Stimulated activated CD8-positive, alpha-beta memory T cell treated with anti-CD3 and anti-CD28 coated beads, Interleukin-4, amount 100 ng/mL, for 48 hours (primary cell): ENCODE measurements at places on chromosomes 6 and 20.

DNA sequence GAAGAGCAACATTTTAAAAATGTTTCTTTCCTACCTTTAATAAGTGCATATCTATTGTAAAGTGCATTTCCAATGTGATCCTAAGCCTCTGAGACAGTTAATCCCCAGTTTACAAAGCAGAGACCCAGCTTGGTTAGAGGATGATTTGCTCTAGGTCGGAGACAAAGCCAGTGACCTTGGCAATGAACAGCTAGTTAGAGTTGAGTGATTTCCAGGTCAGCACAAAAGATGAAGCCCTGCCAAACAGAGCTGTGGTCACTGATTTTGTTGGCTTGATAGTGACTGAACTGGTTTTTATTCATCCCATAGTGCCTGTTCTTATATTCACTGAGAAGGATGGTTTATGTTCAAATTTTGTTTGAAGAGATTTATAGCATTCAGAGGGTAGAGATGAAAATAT lies 56.6 kb upstream of the CD83 start:
- no peak for DNase-seq

DNA sequence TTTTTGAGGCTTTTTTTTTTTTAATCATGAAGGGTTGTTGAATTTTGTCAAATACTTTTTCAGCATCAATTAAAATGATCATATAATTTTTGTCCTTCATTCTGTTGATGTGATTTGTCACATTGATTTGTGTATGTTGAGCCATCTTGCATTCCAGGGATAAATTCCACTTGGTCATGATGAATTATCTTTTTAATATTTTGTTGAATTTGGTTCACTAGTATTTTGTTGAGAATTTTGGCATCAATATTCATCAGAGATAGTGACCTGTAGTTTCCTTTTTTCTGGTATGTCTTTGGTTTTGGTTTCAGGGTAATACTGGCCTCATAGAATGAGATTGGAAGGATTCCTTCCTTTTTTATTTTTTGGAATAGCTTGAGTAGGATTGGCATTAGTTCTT lies 221.9 kb upstream of the ZNF217 start:
- no peak for DNase-seq

- DNase-seq, result no peak
These were observed 49.0 kb downstream of the STK35 start for GRCh38 chr20:2150660-2151059.

DNA sequence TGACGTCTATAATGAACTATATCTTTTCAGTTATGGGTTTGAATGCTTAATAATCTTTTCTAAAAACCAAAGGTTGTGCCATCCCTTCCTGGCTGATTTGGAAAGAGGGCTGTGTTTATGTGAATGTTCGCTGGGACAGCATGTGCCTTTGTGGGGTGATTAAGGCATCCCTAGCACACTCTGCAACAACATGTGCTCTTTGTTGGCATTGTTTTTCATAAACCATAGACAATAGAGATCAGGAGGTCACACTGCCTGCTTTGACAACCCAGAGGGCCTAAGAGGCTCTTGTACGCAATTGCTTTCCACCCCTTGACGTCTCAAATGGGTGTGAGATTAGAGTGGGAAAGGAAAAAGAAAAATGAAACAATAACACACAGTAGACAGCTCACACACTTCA lies 116.0 kb downstream of the LRRC1 start:
- DNase-seq, result no peak

DNA sequence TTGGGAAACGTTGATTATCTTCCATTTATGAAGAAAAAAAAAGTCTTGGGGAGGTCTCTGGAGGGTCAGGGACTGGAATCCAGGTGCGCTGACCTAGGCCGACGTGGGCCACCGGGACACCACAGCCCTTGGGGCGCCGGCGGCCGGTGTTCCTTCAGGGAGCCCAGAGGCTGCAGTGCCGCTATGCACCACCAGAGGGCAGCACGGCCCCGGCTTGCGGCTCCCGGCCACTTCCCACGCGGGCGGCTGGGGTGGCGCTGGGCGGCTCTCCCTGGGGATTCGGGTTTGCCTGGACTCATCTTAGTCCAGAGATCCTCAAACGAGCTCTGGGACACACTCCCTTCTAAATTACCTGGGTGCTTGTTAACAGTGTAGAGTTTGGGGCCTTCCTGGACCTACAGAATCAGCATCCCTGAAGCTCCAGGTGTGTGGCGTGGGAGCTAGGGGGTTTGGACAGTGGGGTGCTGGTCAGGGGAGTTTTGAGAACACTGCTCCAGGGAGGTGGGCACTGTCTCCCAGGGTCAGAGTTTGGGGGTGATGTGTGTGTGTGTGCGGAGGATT lies 23.0 kb upstream of the GTSF1L start:
- peak; percentile 98 for DNase-seq

DNA sequence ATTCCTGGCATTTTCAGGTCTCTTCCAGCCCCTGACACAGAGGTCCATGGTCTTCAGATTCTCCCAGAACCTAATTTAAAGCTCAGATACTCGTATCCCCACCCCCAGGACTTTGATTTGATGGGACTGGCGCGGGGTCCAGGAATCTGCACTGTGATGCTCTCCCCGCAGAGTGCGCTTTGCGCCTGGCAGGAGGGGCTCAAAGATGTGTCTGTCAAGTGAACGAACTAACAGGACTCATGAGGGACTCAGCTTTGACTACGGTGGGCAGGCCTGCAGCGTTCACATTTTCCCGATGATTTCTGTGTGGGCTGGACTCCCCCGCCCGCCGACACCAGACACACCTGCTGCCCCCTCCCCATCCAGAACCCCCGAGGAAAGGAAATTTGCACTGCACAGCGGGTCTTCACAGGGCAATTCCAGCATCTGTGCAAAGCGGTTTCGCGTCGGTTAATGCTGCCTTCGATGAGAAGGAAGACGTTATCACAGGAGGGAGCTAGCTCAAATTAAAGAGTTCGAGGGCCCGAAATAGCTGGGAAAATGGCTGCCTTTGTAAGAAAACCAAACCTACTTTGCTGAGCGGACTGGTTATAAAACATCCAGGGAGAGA lies 90.2 kb downstream of the ZDHHC14 start:
- no peak for DNase-seq

GRCh38 chr6:79584332-79584731 lies 46.8 kb upstream of the SH3BGRL2 start:
- no peak for DNase-seq

- no peak for DNase-seq
These were observed 541.8 kb upstream of the NRSN1 start for GRCh38 chr6:23584134-23584763.

DNA sequence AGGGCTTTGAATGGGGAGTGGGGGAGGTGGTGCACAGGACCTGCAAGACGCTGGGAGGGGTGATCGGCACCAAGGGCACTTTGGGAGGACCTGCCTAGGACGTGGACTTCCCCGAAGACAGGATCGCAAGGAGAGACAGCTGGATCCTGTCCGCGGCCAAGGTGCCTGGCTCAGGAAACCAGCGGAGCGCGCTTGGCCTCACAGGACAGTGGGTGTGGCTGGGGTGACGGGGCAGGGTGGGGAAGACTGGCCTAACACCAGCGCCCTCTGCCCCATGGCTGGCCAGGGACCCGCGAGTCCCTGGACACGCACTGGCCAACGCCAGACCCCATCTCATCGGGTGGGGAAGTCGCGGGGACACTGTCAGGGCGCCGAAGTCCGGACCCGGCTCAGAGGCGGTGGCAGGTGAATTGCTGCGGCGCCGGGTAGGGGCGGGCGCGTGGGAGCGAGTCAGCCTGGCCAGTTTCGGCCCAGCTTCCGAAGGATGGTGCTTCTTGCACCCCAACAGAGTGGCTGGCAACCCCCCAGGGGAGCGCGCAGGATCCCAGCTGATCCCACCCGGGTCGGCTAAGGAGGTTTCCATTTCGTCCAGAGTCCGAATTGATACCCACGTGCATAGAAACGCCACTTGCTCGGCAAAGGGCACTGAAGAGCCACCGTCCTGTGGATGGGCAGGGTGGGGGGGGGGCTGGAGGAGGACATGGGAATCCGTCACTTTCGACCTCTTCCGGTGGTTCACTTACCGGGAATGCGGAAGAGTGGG lies 785 bp upstream of the THBD start:
- DNase-seq, result no peak

- no peak for DNase-seq
These were observed 94.3 kb downstream of the JPH2 start for GRCh38 chr20:44092551-44093248.

DNA sequence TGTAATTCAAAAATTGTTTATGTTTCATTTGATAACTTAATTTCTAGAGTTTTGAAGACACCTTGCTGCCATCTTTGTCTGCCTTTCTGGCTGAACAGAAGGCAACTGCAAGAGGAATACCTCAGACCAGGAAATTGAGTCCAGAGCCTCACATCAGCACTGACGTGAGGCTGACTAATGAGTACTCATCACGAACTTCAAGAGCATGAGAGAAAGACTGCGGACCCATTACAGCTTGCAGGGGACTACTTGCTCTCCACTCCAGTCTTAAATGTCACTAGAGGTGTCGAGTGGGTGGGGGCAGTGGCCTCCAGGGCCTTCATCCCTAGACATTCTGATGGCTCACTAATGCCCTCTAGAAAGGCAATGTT lies 109.5 kb upstream of the SSTR4 start:
- no peak for DNase-seq

GRCh38 chr6:168248148-168248620 lies 71.4 kb downstream of the DACT2 start:
- no peak for DNase-seq

GRCh38 chr6:43402820-43403219 lies 24.5 kb upstream of the ABCC10 start:
- no peak for DNase-seq

- DNase-seq, result no peak
These were observed at the start of gene ANGPT4 for GRCh38 chr20:916125-916799. ANGPT4 (minus strand) TSS chr20:916334; CDS start chr20:916214, 120 bp downstream.

GRCh38 chr6:70863343-70863742 lies 93.5 kb downstream of the B3GAT2 start:
- no peak for DNase-seq
